ENCODE measurements at places on chromosomes 2 and 18. TPM values are rescaled to one million over a fixed set of nuclear protein-coding genes. Genes with fewer than 3 reads are reported as not detected.

Gene PLB1
- total RNA-seq = 0.80 TPM

Gene SERPINB13
- total RNA-seq = not detected

Gene CNDP2
- 123 TPM for total RNA-seq

Gene UGT1A8
- total RNA-seq = not detected

Gene ZNF385B
- total RNA-seq = not detected

Gene CDK15
- not detected for total RNA-seq

Gene LYPD6
- 3.1 TPM for total RNA-seq

Gene ATP8B1
- total RNA-seq = 100 TPM

Gene SP9
- total RNA-seq = not detected

Gene ARHGAP15
- not detected for total RNA-seq

Gene FBXO41
- 1.2 TPM for total RNA-seq

Gene SF3B6
- 105 TPM for total RNA-seq

Gene SLC5A7
- not detected for total RNA-seq
